ENCODE measurements at places on chromosomes 12 and 14.

- no peak for DNase-seq
Measured at GRCh38 chr12:126233625-126234024, 1168.4 kb downstream of the AACS start.

DNA sequence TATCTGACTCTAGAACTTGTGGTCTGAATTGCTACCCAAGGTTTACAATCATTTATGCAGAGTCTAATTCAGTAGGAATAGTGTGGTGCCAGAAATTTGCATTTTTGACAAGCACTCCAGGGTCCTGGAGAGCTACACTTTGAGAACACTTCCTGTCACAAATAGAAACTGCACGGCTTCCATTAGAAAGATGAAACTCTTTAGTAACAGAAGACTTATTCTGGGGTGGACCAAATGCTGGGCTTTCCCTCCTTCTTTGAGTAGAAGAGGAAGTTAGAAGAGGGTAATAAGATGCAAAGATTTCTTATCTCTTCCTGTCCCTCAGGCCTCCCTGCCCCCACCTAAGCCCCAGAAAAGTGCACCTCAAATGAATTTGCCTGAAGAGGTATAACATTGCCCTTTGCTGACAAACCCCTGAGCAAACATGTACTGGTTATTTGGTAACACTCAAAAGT is 28.4 kb downstream of the DGLUCY start:
- DNase-seq: no peak

DNA sequence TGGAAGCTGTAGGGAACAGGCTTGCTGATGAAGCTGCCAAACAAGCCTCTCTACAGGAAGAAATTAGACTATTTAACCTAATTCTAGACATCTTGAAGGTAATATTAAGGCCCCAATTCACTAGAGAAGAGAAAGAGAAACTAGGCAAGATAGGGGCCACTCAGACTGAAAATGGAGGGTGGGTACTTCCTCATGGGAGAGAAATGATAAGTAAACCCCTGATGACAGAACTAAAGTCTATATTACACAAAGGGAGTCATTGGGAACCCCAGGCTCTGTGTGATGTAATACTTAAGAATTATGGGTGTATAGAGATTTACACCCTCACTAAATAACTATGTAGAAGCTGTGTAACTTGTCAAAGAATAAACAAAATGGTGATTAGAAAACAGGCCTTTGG is 64.3 kb downstream of the APOBEC1 start:
- no peak for DNase-seq

DNA sequence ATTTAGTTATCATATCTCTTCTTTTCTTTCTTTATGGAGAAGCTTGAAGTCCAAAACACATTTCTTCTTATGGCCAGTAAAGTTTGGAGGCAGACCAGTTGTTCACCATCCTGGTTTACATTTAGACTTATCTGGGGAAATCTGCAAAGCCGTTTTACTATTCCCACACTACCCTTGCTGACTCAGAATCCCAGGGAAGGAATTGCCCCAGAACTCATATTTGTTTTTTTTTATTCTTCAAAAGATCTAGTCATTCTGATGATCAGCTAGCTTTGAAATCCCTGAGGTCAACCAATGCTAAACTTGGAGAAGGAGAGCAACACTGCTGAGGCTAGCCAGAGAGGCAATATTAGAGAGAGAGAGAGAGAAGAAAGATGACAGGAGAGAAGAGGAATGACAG is 12.3 kb upstream of the LMO3 start:
- DNase-seq: no peak

DNA sequence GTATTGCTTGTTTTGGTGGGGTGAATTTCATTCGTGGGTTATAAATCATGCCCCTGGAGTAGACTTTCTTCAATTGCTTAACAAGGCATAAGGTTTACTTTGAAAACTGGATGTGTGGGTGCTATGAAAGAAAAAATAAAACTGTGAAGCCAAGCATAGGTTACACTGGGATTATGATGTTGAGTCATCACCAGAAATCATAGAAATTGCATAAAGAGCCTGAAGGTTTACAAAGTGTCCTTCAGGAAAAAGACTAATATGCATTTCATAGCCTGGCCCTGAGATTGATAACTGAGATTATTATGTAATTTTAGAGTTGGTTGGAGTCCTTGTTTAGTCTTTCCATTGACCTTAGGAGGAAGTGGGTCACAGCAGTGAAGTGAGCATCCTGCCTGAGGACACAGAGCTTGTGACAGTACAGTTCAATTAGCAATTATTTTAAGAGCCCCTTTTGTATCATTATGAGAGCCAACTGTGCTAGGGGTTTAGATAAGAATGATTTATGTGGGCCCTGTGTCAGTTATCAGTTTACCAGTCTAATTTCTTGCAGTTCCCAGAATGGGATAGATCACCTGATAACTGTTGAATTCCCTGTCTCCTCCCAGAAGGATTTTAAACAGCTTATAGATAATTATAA is 13.6 kb downstream of the LRRK2 start:
- DNase-seq: no peak

DNA sequence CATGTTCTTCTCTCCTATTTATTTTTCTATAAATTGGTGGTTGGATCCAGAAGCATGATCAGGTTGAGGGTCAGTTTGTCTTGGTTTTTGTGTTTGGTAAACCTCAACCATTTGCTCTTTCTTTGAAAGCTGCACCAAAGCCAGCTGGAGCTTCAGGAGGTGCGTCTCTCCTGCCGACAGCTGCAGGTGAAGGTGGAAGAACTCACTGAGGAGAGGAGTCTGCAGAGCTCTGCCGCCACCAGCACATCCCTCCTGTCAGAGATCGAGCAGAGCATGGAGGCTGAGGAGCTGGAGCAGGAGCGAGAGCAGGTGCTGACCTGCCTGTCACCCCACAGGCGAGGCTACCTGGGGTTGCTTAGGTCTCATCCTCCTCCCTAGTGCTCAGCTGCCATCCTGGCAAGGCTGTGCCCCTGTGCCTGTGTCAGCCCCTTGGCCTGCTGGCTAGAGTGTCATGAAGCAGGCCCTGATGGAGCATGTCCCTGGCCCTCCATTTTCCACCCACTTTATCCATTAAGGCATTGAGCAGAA is 45.0 kb downstream of the RAB35 start:
- DNase-seq: no peak
